Aorta (tissue), 5 donors: ENCODE measurements at places on chromosomes 5 and 9.

DNA sequence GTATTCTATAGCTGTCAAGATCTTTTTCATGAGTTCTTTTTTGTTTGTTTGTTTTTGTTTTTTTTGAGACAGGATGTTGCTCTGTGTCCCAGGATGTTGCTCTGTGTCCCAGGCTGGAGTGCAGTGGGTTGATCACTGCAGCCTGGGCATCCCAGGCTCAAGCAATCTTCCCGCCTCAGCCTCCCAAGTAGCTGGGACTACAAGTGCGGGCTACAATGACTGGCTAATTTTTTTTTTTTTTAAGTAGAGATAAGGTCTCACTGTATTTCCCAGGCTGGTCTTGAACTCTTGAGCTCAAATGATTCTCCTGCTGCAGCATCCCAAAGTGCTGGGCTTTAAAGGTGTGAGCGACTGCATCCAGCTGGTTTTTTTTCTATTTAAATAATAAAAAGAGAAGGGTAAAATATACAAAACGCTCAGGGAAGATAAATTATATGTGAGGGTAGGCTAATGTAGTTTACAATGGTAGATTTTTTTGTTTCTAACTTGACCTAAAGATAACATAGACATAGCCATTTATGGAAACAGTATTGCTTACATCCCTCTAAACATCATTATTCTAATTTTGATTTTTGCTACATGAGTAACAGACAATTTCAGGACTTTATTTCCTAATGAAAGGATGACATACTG is 21.9 kb downstream of the ERBIN start:
- DNase-seq: no peak

DNA sequence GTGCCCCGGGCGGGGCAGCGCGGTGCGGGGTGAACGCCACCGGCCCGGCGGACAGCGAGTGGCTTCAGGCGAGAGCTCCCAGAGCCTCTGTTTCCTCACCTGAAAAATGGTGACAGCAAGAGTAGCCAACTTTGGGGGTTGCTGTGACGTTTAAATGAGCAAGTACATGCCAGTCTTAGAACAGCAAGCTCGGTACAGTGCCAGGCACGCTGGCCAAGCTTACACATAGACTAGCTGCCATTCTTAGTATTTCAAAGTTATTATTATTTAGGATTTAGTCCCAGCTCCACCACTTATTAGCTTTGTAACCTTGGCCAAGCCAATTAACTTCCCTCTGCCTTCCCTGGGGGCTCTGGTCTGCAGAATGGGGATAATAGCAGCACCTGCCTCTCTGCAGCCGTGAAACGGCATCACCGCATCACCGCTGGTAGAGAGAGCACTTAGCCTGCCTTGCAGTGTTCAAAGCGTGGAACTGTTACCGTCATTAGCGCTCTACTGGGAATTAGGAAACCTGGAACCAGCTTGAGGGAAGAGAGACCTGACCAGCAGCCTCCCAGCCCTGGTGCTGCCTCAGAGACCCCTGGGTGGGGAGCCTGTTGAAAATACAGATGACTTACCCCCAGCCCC is at the start of gene C9orf50:
C9orf50 (minus strand) TSS at position 433 of the 627 bp plus-strand sequence. CDS start 527 bp downstream, outside the sequence.
- no peak for DNase-seq

DNA sequence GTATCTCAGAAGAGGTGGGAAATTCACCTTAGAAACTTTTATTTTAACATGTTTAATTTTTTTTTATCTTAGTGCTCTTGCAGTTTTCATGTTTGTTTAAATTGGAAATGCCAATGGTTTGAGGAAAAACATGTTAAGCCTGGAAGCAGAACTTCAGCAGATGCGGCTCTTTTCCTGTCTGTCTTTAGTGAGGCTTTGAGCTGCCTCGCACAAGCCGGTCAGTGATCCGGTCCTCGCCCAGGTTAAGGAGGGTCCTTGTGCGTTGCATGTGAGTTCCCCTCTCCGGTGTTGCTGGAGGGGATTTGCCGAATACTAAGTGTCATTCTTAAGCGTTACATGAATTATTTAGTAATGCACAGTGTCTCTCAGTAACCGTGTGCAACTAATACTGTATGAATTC is 9.4 kb upstream of the PLEKHG4B start:
- DNase-seq: peak; percentile 33

DNA sequence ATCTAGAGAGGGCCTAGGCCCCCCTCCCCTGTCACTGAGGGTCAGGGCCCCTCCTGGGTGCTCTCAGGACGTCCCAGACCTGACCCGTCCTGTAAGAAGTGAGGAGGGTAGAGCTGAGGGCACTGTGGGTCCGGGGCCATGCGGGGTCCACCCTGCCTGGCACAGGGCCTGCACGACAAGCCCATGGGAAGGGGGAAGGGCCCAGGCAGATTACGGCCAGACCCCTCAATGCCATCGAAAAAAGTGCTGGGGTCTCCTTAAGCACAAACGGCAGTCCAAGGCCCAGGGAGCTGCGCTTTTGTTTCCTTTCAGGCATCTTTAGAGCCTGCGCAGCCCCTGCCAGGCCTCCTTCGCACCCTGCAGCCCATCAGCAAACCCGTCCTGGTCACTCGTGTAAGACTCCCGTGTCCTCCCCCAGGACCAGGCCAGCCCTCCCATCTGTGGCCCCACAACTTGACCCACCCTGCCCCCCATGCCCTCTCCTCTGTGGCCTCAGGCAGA is 4.4 kb upstream of the EXOC3 start:
- peak; percentile 26 for DNase-seq

DNA sequence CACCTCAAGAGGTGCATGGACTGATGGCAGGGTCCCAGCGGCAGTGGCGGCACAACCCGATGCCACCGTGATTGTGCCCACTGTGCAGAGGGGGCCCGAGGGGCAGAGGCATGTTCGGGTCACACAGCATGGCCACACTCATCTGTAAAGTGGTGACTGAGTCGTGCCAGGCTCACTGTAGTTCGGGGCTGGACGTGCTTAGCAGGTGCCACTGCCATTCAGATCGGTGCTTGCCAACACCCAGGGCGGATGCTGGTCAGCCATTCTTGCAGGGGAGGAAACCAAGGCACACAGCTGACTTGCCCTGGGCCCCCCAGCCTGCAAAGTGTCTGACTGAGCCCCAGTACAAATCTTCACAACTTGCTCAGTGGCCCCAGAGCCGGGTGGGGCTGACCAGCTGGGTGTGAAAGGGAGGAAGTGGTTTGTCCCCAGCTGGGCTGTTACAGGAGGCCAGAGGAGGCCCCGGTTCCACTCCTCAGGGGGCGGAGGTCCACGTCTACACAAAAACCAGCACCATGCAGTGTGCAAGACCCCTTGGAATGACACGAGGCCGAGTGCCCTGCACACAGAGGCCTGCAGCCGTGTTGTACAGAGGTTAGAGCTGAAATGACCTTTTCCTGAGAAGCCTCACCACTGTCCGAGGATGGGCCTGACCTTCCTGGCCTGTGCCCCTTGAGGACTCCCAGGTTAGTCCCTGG is 17.9 kb downstream of the FGD3 start:
- DNase-seq: no peak

DNA sequence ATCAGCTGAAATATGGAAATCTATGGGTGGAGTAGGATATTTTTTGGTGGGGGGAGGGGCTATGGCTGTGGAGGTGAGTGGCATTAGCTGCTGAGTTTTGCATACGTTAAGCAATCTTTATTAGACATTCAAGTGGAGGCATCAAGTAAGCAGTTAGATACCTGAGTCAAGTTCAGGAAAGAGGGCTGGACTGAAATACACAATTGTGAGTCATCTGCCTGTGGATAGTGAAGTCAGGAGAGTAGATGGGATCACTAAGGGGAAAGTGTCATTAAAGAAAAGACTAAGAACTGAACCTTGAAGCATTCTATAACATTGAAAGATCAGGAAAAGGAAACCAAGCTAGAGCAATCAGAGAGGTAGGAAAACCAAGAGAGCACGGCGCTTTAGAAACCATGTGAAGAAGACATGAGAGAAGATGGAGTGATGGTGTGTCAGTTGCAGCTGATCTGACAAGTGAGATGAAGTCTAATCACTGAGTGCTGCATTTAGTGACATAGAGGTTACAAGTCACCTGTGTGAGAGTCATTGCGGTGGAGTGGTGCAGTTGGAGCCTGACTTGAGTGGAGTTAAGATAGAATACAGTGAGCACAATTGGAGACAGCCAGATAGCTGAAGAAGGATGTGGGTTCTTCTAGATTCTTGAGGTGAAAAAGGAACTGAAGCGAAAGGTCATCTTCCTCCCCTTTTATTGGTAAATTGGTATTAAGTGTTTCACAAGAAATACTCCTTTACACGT is 88.7 kb downstream of the PIP5K1B start:
- no peak for DNase-seq

GRCh38 chr9:120109242-120109641 is 470.7 kb downstream of the CDK5RAP2 start:
- no peak for DNase-seq

- no peak for DNase-seq
These were observed 326 bp downstream of the RIGI start for GRCh38 chr9:32525709-32526030.

DNA sequence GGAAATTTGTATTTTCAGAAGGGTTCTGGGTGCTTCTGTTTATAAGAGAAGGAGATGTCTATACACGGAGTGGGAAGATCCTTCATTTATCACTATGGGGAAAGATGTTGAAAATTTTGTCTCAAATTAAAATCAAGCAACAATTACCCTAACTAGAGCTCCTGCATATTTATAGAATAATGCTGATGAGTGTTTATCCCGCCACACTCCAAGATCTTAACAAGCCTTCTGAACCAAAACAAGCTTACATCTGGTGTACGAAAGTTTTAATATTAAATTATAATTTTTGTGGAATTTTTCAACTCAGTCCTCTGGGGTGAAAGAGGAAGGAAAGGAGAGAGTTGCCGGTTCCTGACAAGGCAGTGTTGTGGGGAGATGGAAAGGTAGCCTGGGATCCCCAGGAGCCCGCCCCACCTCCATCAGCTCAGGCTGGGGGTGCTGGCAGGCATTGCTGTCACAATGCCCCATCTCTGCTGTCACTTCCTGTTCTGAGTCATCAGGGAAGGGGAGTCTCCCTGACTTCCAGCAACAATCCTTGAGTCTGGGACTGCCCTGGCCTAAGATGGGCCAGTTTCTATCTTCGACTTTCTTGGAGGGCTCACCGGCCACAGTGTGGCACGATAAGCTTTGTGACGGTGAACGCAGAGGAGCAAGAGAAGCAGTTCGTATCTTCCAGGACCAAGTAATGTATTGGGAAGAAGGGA is 64.5 kb downstream of the ERAP1 start:
- no peak for DNase-seq

DNA sequence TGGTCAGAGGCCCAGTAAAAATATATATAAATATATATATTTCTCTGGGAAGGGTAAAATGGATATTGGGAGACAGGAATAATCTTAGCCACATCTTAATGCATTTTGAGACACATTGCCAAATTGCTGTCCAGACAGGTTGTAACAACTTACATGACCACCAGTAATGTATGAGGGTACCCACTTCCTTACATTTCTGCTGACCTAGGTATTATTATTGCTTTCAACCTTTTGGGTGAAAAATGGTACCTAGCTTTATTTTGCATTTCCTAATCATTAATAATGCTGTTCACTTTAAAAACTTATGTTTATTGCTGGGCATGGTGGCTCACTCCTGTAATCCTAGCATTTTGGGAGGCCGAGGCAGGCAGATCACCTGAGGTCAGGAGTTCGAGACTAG is 61.5 kb downstream of the MEGF10 start:
- DNase-seq: no peak

DNA sequence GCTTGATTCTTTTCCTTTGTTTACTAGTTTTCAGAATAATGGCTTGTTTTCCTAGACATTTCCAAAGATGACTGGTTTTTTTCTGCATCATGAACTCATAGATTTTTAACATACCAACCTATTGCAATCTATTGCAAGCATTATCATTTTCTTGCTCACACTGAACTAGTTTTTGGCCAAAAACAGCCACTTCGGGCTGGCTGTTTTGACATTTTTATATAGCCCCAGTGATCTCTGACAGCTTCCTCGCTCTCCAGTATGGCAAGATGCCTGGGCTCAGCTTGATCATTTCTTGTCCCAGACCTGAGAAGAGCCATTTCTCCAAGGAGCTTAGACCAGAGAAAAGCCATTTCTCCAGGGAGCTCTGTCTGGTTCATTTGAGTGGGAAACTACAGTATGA is 94.3 kb upstream of the MAMDC2 start:
- no peak for DNase-seq

- peak; percentile 84 for DNase-seq
These were observed 29.9 kb downstream of the CPEB4 start for GRCh38 chr5:173917788-173918786.

GRCh38 chr9:72494051-72494450 is 27.4 kb upstream of the TMC1 start:
- DNase-seq: no peak

DNA sequence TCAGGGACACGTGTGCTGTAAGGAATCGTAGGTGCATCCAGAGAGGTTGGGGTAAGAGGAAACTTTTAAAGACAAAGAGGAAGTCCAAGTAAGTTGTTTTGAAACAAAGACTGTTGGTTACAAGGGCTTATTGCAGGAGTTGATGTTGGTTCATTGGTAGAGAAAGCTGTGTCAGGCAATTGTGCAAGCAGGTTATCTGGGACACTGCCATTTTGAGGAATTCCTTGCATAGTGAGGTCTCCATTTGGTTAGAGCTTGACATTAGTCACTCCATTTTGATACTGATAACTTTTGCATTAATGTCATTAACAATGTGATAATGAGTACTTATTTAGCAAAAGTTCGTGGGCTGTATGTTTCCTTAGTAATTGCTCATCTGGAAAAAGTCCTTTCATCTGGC is 24.9 kb downstream of the CNOT6 start:
- DNase-seq: no peak

DNA sequence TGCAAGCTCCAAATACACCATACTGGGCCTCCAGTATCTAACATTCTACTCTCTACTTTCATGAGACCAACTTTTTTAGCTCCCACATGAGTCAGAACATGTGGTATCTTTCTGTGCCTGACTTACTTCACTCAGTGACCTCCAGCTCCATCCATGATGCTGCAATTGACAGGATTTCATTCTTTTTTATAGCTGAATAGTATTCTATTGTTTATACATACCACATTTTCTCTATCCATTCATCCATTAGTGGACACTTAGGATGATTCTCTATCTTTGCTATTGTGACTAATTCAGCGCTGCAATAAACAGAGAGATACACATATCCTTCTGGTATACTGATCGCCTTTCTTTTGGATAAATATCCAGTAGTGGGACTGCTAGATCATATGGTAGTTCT is 68.5 kb downstream of the EPB41L4A start:
- no peak for DNase-seq

- DNase-seq: peak; percentile 83
These were observed 30.7 kb downstream of the EXOC3 start for GRCh38 chr5:473551-474192.

DNA sequence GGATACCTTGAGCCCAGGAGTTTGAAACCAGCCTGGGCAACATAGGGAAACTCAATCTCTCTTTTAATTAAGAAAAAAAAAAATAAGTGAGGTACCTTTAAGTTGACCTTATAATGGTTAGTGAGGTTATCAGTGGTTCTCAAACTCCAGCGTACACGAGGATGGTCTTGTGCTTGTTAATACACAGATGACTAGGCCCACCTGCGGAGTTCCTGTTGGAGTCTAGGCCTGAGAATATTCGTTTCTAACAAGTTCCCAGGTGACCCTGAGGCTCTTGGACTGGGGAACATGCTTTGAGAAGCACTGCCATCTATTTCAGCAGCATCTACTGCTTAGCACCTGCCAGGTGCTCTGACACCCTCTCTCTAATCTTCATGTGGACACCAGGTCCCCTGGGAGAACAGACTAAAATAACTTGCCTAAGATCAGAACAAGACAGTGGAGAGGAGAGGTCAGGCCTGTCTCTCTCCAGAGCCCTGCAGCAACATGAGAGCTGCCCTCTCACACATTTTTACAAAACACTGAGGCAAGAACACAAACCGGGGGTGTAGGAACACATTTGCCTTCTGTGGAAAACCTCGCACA is 24.6 kb downstream of the TLE1 start:
- no peak for DNase-seq
